ENCODE measurements at places on chromosomes 7 and 10. TPM values are rescaled to one million over a fixed set of nuclear protein-coding genes. Genes with fewer than 3 reads are reported as not detected.

The TCAF2 gene
- total RNA-seq = 47.6 TPM

The TMEM196 gene
- total RNA-seq = not detected

- no peak for DNase-seq
Observed at GRCh38 chr10:58220769-58221451, 46.8 kb downstream of the IPMK start.

GRCh38 chr10:4260483-4261124, 475.6 kb upstream of the KLF6 start:
- DNase-seq = no peak

GRCh38 chr10:123868038-123869019, 23.3 kb downstream of the CPXM2 start:
- no peak for DNase-seq

DNA sequence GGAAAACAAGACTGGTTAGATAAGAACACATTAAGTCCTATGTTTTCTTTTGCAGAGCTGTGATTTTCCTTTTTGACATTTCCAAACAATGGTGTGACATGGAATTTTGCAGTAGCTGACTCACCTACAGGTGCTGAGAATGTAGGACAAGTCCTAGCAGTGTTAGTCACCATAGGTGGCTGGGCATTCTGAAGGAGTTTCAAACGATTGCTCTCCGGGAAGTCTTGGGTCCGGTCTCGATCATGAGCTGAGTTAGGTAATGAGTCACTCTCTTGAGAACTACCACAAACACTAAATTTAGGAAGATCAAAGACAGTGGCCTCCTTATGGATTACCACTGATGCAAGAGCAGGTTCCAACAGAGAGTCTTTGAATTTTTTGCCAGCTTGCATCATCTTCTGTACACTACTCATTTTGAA, 3.6 kb downstream of the FIGNL1 start:
- DNase-seq = peak; percentile 36

GRCh38 chr10:131621784-131622624, 278.8 kb upstream of the PPP2R2D start:
- no peak for DNase-seq

DNA sequence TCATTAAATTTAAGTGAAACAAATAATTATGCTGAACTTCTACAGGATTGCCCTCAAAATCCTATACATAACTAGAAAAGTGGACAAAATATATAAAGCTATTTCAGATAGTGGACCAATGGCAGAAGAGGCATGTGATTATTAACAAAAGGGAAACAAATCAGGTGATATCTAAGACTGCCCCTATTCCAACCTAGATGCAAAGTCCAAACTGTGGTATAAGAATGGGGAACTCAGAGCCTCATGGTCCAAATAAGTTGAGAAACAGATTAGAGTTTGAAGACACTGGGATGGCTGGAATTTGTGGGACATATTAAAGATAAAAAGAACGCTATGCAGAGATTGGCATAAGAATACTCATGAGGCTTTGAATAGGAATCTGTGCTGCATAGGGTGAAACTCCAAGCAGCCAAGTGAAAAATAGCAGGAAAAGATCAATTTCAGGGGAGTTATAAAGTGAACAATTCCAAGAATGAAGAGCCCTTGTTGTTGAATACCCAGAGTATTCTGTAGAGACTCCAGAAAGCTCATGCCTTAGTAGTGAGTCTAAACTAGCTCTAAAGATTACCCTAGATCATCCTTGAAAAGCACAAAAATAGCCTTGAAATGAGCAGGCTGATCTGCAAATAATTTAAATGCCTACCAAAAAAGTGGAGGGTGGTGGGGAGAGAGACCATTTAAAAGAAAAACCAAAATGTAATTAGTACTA, 152.4 kb downstream of the IMMP2L start:
- DNase-seq = no peak

GRCh38 chr10:73471226-73471625, 24.6 kb downstream of the PPP3CB start:
- no peak for DNase-seq

DNA sequence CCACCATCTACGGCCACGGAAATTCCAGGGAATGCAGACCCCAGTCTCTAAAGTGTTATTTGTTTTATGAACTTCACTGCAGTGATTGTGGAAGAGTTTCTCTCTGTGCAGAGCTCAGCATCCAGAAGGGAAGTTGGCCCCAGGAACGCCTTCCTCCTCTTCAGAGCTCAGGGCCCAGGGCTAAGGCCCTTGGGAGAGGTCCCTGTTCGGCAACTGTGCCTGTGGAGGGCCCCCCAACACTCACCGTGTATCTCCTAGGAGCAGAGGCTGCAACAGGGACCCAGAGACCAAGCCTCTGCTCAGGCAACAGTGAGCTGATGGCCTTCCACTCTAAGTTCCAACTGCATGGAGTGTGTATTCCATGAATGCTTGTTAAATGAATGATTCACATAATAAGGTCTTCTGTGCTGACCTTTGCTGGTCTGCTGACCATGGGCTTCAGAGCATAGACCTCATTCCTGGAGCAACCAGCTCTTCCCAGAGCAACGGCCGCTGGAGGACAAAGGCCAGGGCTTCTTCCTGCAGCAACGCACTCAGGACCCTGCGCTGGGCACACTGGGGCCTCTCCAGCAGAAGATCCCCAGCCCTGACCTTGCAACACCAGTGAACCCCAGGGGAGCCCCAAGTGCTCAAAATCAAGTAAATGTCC, 7.7 kb downstream of the DIP2C start:
- DNase-seq = no peak

- peak; percentile 10 for DNase-seq
Observed at GRCh38 chr7:22445140-22445743, 54.7 kb downstream of the STEAP1B start.

- DNase-seq = no peak
Observed at GRCh38 chr10:65196111-65196510, 1674.9 kb downstream of the REEP3 start.

DNA sequence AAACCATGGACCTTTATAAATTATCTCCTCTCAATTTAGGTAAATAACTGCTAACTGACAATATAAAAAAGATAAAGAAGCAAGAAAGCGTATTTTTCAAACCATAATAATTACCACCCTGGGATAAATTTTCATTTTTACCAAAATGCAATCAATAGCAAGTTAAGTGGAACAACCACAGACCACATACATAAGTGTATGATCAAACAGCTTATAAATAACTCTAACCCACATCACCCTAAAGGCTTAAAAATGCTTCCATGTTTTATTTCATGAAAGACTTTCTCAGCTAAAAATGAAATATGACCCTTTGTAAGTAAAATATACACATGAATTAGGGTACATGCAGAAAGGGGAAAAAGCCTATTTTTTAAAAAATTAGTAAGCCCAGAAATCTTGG, 156.5 kb downstream of the SGMS1 start:
- DNase-seq = no peak

- no peak for DNase-seq
Observed at GRCh38 chr10:11373717-11374171, 237.7 kb downstream of the USP6NL start.

- DNase-seq = no peak
Observed at GRCh38 chr10:34908481-34908880, 93.4 kb upstream of the PARD3 start.

Data from activated CD4-positive, alpha-beta T cell treated with anti-CD3 and anti-CD28 coated beads for 36 hours (primary cell).